NAMALWA (cell line): ENCODE measurements at places on chromosomes 3 and 15.

- no peak for DNase-seq
Measured at GRCh38 chr3:59442046-59442445, 392.2 kb upstream of the CFAP20DC start.

GRCh38 chr15:69808756-69809155 is 289.0 kb downstream of the TLE3 start:
- no peak for DNase-seq

DNA sequence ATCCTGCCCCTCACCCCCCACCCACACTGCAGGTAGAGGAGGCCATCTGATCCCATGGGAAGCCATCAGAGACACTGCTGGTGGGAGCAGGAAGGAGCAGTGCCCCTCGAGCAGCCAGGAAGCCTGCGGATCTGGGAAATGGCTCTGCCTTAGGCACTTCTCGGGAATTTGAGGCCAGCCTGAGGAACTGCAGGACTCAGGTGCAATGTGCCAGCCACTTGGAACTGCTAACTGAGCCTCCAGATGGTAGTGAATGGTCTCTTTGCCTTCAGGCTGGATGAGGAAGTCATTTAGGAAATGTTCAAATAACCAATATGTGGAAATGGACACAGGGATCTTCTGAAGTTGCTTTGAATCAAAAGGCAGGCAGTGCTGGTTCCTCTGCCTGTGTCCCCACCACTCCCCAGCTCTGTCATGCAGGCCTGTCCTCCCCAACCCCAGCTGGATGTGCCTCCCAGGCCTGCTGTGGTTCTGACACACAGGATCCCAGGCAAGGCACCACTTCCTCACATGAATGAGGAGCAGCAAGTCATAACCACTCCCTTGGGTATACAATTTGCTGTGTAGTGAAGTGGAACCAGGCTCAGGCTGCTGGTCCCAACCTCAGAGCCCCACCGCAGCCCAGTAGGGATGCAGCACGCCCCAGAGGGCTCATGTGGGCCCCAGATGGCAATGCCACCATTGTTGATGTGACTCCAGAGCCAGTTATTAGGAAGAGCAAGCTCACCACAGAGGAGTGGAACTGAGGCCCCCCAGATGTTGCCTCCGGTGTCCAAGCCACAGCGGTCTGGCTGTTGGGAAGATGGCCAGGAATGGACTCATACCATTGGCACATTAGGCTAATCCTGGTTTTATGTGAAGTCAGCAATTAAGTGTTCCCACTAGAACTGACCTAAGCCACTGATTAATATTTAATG is 46.5 kb upstream of the LIMD1 start:
- DNase-seq = no peak

- no peak for DNase-seq
Measured at GRCh38 chr3:26245236-26245635, 377.3 kb upstream of the LRRC3B start.

DNA sequence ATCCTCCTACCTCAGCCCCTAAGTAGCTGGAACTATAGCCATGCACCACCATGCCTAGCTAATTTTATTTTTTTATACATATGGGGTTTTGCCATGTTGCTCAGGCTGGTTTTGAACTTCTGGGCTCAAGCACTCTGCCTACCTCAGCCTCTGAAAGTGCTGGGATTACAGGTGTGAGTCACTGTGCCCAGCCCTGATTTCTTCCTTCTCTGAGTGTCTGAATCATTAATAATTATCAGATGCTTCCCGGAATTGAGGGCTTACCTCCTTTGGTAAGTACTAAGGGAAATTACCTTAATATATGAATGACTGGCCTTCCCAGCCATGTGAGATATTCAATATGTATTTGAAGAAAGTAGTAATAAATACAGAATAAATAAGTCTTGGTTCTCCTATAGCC is 7.2 kb downstream of the CLPX start:
- no peak for DNase-seq

DNA sequence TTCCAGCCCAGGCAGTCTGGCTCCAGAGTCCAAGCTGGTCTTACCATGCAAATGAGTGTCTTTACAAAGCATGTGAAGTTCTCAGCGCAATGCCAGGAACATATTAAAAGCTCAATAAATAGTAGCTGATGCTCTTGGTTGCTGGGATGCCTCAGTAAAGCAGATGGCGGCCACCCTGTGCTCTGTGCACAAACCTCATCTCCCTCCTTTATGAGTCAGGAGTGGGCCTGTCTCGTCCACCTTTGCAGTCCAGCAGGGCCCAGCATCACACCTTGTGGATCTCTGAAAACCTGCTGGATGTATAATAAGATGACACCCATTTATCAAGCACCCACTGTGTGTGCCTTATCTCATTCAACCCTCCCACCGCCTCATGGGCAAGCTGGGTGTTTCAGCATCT is 42.7 kb downstream of the FAM174B start:
- no peak for DNase-seq

GRCh38 chr15:73125219-73125618 is 73.0 kb downstream of the NEO1 start:
- no peak for DNase-seq

- DNase-seq = no peak
Measured at GRCh38 chr15:48221885-48222284, 15.8 kb downstream of the SLC12A1 start.

DNA sequence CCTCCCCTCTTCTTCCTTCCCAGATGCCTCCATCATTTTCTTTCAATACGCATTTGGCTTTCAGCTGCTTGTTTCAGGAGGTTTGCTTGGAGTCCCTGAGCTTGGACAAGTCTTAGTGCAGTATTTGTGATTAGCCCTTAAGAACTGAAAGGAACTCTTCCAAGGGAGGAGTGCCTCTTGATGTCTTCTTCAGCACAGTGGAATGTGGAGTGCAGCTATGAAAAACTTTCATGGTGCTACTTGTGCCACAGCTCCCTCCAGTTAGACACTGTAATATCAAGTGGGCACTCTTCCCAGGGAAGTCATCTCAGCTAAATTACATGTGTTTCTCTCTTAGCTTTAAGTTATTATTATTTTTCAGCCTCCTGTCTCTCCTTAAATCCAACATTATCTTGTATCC is 173.1 kb downstream of the NECTIN3 start:
- DNase-seq = no peak

DNA sequence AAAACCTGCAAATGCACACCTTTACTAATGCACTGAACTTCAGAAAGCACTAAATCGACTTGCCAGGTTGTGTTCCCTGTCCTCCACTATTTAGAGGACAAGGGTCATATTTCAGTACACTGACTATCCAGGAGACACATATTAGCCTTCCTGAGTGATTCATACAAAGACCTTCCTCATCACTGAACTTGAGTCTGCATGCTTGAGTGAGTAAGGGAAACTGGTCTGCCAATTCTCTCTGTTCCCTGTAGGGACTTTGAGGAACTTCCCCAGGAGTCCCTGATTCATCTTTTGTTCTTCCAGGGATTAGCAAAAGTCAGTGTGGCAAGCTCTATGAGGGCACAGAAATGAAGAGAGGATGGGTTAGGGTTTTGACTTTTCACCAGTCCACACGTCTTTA is 565.9 kb downstream of the PDCD6IP start:
- DNase-seq = no peak

DNA sequence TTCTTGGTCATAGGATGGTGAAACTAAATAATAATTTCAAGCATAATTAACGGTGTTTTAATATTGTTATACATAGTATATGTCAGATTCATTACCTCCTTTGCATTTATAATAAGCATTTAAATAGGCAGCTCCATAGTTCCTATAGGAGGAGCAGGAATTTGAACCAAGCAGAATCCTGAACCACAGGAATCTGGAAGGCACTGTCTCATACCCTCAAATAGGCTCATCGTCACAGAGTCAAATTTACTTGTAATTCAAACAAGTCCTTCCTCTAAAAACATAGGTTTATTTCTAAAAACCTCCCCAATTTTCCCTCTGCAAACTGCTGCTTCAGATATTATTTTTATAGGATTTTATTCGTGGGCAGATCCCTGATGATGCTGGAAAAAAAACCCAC is 376.3 kb upstream of the ARHGEF26 start:
- DNase-seq = no peak

DNA sequence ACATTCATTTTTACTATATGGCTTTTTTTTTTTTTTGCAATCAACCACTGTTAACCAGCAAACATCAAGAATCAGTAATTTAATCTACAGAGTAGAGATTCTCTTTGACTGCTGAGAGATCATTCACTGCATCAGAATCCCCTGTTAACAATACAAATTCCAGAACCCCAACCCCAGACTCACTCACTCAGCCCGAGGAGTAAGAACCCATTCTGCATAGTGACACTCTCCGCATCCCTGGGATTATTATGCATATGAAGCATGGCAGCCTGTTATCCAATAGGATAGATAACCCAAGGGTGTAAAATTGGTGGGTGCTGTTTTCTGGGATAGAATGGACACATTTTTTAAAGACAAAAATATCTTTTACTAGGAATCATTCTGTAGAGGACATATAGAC is 76.3 kb upstream of the CCDC39 start:
- DNase-seq = no peak

DNA sequence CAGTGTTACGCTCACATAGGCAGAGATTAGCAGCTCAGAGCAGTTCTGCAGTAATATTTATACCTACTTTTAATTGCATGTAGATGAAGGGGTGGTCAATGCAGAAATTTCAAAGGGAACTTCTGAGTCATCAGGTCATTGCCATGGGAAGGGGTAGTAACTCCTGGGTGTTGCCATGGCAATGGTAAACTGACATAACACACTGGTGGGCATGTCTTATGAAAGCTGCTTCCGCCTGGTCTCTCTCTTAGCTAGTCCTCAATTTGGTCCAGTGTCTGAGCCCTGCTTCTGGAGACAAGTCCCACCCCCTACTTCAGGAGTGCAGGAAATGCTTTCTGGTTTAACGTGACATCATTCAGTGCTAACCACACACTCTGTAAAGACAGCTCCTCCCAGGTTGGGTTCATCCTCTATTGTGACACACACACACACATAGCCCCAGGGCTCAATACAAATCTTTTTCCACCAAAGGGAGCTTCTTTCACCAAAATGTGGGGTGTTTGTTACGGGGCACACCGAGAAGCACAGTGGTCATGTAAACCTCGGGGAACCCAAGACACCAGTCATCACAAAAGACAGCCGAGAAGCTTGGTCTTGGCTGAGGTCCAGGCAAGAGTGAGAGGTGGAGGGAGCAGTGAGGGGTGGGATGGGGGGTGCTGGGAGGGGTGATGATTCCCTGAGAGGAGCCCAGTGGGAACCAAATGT is 74.5 kb downstream of the TLE3 start:
- peak; percentile 49 for DNase-seq

GRCh38 chr3:59256230-59256629 is 206.4 kb upstream of the CFAP20DC start:
- no peak for DNase-seq

GRCh38 chr15:26972636-26973035 is 1.7 kb downstream of the GABRG3 start:
- DNase-seq = no peak

GRCh38 chr15:31269816-31270575 is 56.6 kb upstream of the KLF13 start:
- DNase-seq = no peak

- DNase-seq = no peak
Measured at GRCh38 chr3:113712129-113712528, 15.7 kb upstream of the USF3 start.

DNA sequence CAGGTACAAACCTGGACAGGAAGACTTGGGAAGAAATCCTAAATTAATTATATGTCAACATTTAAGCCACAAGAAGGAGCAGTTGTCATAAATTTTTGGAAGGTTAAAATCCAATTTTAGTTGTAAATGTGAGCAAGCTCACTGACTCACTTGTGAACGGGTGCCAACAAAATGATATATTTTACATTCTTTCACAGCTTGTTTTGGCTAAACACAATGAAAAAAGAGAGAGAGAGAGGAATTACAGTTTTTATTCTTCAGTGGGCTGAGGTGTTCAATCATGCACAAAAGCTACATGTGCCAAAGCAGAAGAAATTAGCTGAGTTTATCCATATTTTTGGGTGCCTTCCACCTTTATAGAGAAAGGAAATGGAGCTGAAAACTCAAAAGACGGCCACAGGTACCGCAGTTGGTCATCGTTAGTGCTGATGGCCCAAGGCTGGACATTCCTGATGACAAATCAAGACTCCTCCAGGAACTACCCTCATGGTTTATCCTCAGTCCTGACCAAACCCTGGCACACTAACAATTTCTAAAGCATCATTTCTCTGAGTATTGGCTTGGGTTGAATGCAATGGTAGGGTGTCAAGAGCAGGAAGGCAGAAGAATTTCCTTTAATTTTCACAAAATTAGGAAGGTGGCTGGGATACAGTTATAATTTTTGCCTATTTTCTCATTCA is 37.6 kb upstream of the WNT5A start:
- no peak for DNase-seq

GRCh38 chr15:90039996-90040395 is 38.9 kb downstream of the ZNF710 start:
- no peak for DNase-seq

GRCh38 chr3:57555306-57555705 is 768 bp upstream of the PDE12 start:
- no peak for DNase-seq

- DNase-seq = peak; percentile 63
Measured at GRCh38 chr3:28726840-28727239, 378.2 kb upstream of the AZI2 start.

DNA sequence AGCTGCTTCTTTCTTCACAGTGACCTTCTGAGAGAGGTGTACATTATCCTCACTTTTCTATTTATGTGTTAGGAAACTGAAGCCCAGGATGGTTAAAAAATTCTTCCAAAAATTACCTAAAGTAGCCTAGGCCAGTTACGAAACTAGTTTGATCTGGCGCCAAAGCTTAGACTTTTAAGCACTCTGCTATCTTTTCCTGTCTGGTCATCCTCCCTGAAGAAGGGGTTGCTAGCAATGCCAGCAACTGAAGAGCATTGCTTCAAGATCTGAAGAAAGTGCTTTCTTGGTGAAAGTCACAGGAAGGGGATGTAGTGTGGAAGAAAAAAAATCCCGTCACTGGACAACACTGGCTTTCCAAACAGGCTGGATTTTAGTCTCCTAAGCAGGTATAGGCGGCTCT is 618.8 kb upstream of the GRM7 start:
- no peak for DNase-seq

DNA sequence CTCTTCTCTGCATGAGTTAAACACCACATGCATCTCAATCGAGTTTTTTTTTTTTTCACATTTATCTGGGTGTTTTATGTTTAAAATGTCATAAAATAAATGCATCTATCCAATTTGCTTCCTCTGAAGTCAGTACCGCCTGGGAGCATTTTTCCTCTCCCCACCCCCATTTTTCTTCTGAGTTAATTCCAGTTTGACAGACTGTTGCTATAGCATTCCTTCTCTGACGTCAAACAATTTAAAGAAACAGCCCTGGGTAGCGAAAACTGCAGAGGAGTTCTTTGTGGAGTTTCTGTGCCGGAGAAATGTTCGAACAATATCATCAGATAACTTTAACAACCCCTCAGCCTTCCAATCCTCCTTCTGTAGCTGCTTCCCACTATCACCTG is 900 bp upstream of the GNB4 start:
- DNase-seq = no peak

GRCh38 chr3:23325466-23326065 is 122.4 kb downstream of the UBE2E2 start:
- DNase-seq = no peak

DNA sequence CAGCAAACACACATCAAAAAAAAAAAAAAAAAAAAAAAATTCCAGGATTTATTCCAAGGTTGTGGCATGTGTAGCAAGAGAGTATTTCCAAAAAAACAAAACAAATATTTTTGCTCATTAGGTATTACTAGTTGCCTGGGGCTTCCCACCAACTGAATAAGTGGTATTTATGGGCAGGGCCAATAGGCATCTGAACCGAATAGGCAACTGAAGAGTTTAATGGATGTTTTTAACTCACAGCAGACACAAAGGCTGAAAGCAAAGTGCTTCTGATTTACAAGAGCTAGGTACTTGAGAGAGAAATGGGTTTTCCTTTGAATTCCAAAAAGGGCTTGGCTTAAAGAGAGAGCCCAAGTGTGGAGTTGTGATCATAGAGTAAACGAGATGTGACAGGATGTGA is 21.4 kb downstream of the EIF4E3 start:
- no peak for DNase-seq
